ENCODE measurements at places on chromosomes 11 and 22. TPM values are rescaled to one million over a fixed set of nuclear protein-coding genes. Genes with fewer than 3 reads are reported as not detected.

Gene C22orf42
- total RNA-seq = 0.69 TPM

Gene FIBIN
- total RNA-seq = 4.2 TPM

Gene PRRG4
- 7.3 TPM for total RNA-seq

Gene OR4P4
- total RNA-seq = not detected

DNA sequence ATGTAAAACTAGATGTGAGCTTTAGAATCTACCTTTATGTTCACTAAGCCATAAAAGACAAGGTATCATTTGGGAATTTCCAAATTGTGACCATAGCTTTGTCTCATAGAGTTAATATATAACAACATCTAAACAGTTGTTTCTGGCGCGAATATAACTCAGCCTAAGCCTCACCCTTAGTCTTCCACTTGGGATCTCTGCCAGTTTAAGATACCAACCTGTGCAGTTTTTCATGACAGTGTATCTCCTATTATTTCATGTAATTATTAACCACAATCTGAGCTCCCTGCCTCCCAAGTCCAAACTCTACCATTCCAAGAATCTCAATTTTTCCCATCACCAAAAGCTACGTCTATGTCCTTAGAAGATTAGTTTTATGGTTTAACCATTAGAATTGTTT is 572.5 kb upstream of the ISX start:
- H3K27me3 ChIP-seq = no peaks in the 10 kb centered on the region
- no peaks in the 10 kb centered on the region for H3K36me3 ChIP-seq
- no peak for DNase-seq
- H3K4me1 ChIP-seq = no peaks in the 10 kb centered on the region
- H3K4me3 ChIP-seq = no peak overlapping the region

DNA sequence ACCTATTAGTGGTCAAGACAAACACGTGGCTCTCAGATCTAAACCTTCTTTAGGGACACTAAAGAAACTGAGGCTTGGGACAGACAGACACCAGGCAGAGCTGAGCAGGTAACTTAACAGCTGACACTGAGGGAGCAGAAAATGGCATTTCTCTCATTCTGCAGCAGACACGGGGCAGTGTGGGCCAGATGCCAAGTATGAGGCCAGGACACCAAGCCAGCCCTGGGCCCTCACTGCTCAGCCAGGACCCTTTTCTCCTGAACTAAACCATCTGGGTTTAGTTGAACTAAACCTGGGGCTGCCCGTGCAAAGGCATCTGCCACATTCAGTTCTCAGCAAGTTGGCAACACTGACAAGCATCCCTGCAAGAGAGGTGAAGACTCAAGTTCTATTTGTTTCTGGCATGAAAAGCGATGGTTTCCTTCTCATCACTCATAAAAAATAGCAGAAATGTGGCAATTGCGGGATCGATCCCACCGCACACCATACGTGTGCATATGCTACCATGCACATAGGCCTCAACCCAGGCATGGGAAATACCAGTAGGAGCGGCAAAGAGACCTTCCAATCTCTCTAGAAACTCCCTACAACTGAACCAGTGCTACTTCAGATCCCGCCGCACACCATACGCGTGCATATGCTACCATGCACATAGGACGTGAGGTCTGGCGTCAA is 100.1 kb upstream of the BID start:
- no peak overlapping the region for H3K27ac ChIP-seq
- H3K36me3 ChIP-seq = no peaks in the 10 kb centered on the region
- H3K4me3 ChIP-seq = no peak overlapping the region
- H3K4me1 ChIP-seq = no peaks in the 10 kb centered on the region
- DNase-seq = no peak

DNA sequence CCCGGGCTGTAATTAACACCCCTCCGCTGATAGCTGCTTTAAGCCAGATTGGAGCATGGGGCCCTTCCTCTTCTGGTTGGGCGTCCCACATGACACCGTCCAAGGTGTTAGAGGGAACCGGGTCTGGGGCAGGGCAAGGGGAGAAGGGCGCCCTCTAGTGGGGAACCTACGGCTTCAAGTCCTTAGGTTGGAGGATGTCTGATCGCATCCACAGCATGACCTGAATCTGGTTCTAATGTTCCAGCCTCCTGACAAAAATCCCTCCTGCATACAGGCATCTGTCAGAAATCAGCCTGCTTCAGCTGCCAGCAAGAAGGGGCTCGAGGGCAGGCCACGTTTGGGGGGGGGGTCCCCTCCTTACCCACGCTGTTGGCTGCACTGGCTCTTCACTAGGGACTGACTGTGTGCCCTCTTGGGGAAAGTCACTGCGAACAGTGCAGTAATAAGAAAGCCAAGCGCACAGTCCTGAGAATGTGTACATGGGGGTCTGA is 94.2 kb upstream of the TBCEL start:
- no peak overlapping the region for H3K4me3 ChIP-seq
- DNase-seq = peak; percentile 21
- no peaks in the 10 kb centered on the region for H3K36me3 ChIP-seq
- no peaks in the 10 kb centered on the region for H3K4me1 ChIP-seq
- no peak overlapping the region for H3K27ac ChIP-seq

GRCh38 chr22:20553947-20554741 is 46.7 kb downstream of the MED15 start:
- H3K27me3 ChIP-seq = no peaks in the 10 kb centered on the region
- peaks cover 32% of the 10 kb centered on the region for H3K4me1 ChIP-seq
- H3K36me3 ChIP-seq = no peaks in the 10 kb centered on the region
- no peak for DNase-seq

DNA sequence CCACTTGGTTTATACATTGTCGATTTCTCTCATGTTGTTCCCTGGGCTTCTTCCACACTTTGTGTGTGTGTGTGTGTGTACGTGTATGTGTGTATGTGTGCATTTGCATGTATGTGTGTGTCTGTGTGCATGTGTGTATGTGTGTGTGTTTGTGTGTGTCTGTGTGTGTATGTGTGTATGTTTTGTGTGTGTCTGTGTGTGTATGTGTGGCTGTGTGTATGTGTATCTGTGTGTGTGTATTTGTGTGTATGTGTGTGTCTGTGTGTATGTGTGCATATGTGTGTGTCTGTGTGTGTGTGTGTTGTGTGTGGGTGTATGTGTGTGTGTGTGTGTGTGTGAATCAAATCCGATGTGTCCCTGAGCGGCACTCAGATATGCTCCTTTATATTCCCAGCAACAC is 4.5 kb upstream of the SCGB1D2 start:
- no peak overlapping the region for H3K27ac ChIP-seq
- no peaks in the 10 kb centered on the region for H3K36me3 ChIP-seq
- no peaks in the 10 kb centered on the region for H3K27me3 ChIP-seq
- DNase-seq = no peak

DNA sequence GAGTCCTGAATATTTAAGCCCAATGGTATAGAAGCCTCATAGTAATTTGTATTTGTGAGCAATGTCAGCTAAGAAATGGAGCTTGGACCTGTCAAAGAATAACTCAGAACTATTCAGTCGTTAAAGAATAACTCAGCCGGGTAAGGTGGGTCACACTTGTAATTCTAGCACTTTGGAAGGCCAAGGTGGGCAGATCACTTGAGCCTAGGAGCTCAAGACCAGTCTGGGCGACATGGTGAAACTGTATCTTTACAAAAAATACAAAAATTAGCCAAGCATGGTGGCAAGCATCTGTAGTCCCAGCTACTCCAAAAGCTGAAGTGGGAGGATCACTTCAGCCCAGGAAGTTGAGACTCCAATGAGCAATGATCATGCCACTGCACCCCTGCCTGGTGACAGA is 1526.5 kb downstream of the LRRC4C start:
- H3K27me3 ChIP-seq = no peaks in the 10 kb centered on the region
- H3K27ac ChIP-seq = no peak overlapping the region
- no peak for DNase-seq
- no peaks in the 10 kb centered on the region for H3K4me1 ChIP-seq
- H3K36me3 ChIP-seq = no peaks in the 10 kb centered on the region
- H3K4me3 ChIP-seq = no peak overlapping the region

DNA sequence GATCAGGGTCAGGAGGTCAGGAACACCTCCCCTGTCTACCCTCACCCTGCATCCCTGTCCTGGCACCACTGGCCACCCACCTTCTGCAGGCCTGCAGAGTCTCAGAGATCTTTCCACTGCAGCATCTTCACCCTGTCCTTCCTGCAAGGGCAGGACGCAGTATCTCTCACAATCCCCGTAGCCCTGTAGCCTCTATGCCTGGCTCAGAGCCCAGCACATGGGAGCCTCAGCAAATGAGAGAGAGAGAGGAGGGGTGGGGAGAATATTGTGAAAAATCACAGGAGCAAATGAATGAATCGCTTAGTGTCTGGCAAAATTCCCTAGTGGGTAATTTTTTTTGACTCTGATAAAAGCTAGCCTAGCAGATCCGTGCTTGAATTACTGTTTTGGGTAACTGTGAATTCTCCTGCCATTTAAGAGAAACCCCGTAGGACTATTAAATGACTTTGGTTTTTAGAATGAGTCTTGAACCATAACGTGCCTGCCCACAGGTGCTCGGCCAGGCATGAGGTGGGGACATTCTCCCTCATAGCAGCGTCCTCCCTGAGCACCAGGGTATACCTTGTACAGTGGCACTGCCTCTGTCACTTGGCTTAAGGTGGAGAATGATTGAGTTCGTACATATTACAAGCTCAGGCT is 91.5 kb downstream of the MORC2 start:
- H3K36me3 ChIP-seq = no peaks in the 10 kb centered on the region
- DNase-seq = no peak
- no peak overlapping the region for H3K4me3 ChIP-seq
- H3K27me3 ChIP-seq = no peaks in the 10 kb centered on the region

DNA sequence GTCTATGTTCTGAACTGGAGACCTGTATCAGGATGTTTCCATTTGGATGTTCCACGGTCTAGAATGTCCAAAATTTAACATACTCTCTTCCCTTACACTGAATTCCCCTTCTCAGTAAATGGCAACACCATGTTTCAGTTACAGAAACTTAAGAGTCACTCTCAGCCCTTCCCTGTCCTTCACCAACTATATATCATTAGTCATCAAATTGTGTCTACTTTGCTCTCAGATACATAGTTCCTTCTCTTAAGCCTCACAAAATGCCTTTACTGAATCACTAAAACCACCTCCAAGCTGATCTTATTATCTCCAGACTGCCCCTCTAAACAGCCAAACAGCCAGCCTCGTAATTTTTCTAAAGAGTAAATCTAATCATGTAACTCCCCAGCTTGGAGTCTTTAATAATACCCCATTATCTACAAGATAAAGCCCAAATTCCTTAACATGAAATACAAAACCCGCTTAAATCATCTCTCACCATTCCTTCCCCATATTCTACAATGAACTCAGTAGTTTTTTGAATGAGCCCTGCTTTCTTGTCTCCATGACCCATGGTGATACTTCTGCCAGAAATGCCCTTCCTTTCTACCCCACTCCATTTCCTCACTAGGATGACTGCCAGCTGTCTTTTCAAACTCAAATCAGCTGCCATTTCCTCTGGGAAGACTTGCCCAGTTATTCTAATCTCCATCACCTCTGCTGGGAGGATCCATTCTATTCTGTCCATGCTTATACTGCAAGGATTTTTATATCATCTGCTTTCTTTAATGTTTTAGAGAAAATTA is 102.7 kb upstream of the ARHGAP42 start:
- no peaks in the 10 kb centered on the region for H3K27me3 ChIP-seq
- H3K4me1 ChIP-seq = no peaks in the 10 kb centered on the region
- no peak overlapping the region for H3K27ac ChIP-seq

- H3K36me3 ChIP-seq = no peaks in the 10 kb centered on the region
- no peak overlapping the region for H3K4me3 ChIP-seq
- no peak overlapping the region for H3K27ac ChIP-seq
- DNase-seq = no peak
- H3K4me1 ChIP-seq = no peaks in the 10 kb centered on the region
Measured at GRCh38 chr11:59706518-59707285, 6.9 kb downstream of the OR10V1 start.

GRCh38 chr11:94020777-94021481 is at the start of gene HEPHL1:
Gene HEPHL1, plus strand, starts transcription at chr11:94021354. Its CDS starts 15 bp downstream, at chr11:94021369.
- H3K27me3 ChIP-seq = no peaks in the 10 kb centered on the region
- H3K36me3 ChIP-seq = no peaks in the 10 kb centered on the region
- no peak for DNase-seq
- no peak within 1 kb of the TSS for H3K4me3 ChIP-seq
- H3K4me1 ChIP-seq = no peaks in the 10 kb centered on the region

GRCh38 chr22:36339171-36340065 is 48.3 kb downstream of the MYH9 start:
- H3K27ac ChIP-seq = peak overlapping the region; percentile 44
- no peak overlapping the region for H3K4me3 ChIP-seq
- no peaks in the 10 kb centered on the region for H3K27me3 ChIP-seq
- H3K4me1 ChIP-seq = peaks cover 43% of the 10 kb centered on the region
- no peak for DNase-seq

DNA sequence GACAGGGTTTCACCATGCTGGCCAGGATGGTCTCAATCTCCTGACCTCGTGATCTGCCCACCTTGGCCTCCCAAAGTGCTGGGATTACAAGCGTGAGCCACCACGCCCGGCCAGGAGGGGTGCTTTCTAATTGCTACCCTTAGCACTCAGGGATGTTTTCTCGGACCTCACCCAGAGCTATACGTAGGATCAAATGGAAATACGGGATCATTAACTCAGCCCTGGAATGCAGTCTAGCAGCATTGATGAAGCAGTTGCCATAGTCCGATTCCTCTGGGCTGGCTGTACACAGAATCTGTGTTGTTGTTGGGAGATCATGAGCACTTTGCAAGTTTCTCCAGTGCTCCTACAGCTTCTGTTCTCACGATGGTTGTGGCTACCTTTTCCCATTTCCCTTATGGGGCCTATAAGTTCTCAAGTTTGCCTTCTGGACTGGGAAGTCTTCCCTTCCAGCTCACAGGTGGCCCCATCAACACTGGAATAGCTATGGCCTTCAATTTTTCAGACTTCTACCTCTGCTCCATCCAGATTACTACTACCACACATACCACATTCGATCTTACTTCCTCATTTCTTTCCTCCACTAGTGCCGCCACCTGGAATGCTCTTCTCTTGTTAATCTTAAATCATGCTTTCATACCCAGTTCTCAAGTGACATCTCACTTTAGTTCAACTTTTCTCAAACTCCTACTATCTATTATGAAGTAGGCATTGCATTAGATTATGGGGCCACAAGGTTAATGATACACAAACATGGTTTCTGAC is 16.1 kb upstream of the PCF11 start:
- H3K27me3 ChIP-seq = no peaks in the 10 kb centered on the region
- no peak overlapping the region for H3K27ac ChIP-seq
- H3K4me1 ChIP-seq = no peaks in the 10 kb centered on the region
- no peak overlapping the region for H3K4me3 ChIP-seq
